ENCODE measurements at places on chromosomes 16 and 17.

DNA sequence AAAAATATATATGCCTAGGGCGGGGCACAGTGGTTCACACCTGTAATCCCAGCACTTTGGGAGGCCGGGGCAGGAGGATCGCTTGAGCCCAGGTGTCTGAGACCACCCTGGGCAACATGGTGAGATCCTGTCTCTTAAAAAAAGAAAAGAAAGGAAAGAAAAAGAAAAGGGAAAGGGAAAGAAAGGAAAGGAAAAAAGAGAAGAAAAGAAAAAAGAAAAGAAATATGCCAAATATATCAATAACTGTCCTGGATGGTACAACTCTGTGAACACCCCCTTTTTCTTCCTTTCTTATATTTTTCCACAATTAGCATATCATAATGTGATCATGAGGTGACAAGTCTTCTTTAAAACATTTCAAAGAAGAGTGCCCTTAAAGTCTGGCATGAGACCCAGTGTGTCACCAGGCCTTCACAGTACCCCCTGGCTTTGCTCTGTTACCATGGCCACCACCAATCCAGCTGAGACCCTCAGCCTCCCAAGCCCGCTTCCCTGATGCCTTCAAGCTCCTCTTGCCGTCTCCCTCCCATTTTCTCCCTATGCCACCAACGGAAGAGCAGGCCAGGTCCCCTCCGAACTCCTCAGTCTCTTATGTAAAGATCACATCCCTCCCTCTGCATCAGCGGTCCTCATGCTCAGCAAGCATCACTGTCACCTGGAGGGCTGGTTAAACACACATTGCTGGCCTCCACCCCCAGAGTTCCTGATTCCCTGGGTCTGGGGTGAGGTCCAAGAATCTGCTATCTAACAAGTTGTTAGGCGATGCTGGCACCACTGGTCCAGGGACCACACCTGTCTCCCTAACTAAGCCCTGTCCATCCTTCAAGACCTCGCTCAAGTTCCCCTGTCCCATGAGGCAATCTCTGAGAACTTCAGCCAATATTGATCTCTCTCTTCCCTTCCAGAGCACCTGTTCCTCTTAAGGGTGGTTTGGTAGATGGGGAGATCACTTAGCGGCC, 44.5 kb downstream of the CUEDC1 start:
- DNase-seq = no peak

GRCh38 chr17:49383060-49383459, 21.0 kb upstream of the ZNF652 start:
- DNase-seq = no peak

DNA sequence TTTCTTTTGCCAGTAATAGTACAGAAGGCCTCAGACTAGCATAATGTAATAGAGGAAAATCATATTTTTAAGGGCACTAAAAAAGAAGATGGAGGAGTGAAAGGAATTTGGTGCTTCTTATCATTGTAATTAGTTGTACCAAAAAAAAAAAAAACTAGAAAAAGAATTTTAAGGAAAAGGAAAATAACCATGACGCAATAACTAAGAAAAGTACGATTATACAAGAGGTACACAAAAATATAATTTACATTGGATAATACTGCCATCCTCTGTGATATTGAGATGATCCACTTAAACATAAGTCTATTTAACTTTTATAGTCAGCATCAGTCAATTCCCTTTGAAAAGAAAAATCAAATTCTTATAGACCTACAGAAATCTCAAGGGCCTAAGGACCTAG, 146.7 kb upstream of the IRX5 start:
- no peak for DNase-seq

- DNase-seq = no peak
These were observed 928.7 kb downstream of the KCNJ2 start for GRCh38 chr17:71098071-71098470.

DNA sequence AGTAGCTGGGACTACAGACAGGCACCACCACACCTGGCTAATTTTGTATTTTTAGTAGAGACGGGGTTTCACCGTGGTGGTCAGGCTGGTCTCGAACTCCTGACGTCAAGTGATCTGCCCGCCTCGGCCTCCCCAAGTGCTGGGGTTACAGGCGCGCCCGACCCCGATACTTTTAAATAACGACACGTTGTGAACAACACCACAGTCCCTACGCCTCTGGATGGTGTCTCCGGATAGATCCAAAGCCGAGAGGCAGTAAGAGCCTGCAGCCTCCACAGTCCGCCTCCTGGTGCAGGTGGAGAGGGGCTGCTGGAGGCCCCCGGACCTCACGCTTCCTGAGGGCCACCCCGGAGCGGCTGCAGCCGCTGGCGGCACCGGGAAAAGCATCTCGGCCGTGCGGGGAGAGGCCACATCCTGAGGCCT, 741 bp upstream of the TLCD3A start:
- no peak for DNase-seq

DNA sequence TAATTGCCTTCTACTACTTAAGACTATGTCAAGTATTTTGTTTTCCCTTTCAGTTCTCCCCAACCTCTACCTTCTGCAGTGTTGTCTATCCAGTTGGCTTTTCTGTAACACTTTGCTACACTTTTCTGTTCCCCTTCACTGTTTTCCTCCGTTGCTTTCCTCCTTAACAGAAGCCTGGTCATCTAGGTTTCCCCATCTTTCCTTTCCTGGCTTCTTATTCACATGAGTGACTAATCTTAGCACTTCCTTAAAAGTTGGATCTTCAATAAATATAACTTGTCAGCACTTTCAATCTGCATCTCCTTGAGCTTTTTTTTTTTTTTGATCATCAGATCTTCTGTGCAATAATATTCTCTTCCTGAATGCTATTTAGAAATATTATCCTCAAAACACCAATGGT, 2.8 kb upstream of the SLFN11 start:
- DNase-seq = no peak

GRCh38 chr17:3688027-3688553, 7.9 kb downstream of the P2RX5 start:
- DNase-seq = peak; percentile 58

- no peak for DNase-seq
These were observed 13.9 kb downstream of the ITGAM start for GRCh38 chr16:31273676-31274075.

GRCh38 chr16:3171181-3171854, 16.7 kb upstream of the OR1F1 start:
- peak; percentile 74 for DNase-seq

GRCh38 chr16:87295661-87296531, 21.3 kb downstream of the C16orf95 start:
- DNase-seq = no peak

- DNase-seq = no peak
These were observed 163.7 kb downstream of the MSI2 start for GRCh38 chr17:57419940-57420550.

- DNase-seq = no peak
These were observed 17.5 kb downstream of the HDAC5 start for GRCh38 chr17:44105941-44106340.

- DNase-seq = peak; percentile 3
These were observed 40.7 kb upstream of the ANKFY1 start for GRCh38 chr17:4304417-4305027.

- no peak for DNase-seq
These were observed 12.4 kb downstream of the METTL9 start for GRCh38 chr16:21611556-21612384.

GRCh38 chr16:49623501-49624266, 232.2 kb downstream of the ZNF423 start:
- no peak for DNase-seq

DNA sequence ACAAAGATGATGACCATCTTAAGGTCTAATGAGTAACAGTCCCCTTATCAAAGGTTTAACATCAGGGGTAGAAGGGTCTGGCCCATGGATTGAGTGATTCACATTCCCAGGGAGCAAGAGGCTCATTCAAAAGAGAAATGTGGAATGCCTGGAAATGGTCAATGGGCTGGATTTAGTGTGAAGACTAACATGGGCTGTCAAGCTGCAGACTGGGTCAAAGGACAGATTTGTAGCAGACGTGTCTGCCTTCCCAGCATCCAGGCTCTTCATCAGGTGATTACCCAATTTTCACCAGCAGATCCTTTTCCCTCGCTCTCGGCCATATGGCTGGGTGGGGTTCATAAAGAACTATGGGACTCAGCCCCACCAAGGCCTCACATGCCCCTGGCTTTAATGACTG, 26.8 kb downstream of the DCUN1D3 start:
- no peak for DNase-seq

GRCh38 chr17:71392715-71393567, 727.9 kb upstream of the SOX9 start:
- DNase-seq = no peak

- DNase-seq = no peak
These were observed 49.3 kb downstream of the CMIP start for GRCh38 chr16:81493755-81494433.

- DNase-seq = no peak
These were observed 68.7 kb downstream of the CRISPLD2 start for GRCh38 chr16:84888450-84888849.

GRCh38 chr17:4256952-4257351, 6.8 kb downstream of the ANKFY1 start:
- no peak for DNase-seq

DNA sequence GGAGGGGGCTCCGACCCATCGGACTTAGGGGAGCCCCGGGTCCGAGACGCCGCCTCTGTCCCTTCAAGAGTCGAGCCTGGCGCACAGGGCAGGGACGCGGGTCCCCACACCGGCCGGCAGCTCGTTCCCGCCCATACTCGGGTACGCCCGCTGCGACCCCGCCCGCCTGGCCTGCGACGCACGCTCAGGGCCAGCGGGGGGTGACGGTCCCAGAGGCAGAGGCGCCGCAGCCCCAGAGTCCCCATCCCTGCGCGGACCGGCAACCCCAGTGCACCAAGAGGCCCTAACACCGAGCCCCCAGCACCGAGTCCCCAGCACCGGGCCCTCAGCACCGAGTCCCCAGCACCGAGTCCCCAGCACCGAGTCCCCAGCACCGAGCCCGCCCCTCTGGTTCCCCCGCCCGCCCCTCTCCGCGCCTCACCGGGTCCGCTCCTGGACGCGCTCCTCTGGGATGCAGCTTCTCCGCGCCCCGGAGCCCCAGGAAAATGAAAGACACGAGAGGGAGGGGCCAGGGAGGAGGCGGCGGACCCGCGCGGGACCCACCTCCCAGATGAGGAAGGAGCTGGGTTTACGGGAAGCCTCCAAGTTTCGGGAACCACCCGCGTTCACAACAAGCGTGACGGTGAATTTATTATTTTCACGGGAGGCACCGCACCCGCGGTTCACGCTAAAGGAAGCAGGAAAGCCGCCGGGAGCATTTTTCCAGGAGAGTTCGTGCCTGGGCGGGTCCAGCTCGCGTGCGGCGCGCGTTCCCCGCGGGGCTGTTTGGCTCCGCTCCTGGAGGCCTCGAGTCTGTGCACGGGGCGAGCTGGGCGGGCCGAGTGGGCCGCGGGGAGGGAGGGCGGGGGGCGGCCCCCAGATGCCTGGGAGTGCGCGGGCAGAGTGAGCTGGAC, at the start of gene SECTM1:
SECTM1 (minus strand) TSS at position 488 of the 893 bp plus-strand sequence. CDS start 6,526 bp downstream, outside the sequence.
- DNase-seq = no peak

- no peak for DNase-seq
These were observed 20.4 kb upstream of the MPHOSPH6 start for GRCh38 chr16:82190386-82190785.

DNA sequence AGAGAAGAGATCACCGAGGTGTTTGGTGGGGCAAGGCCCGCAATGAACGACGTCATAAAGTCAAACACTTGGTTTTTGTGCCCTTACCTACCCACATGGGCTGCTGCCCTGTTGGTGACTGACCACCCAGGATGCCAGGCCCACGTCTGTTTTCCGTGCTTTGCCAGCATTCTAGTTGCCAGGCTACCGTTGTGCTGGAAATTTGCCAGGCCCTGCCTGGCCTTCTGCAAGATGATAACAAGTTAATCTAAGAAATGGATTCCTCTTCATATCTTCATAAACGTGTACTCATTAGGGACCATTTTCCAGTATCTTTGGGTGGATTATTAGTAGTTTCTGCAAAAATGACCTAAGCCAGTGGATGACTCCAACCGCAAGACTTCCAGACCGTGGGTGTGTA, 35.4 kb downstream of the SLC6A4 start:
- DNase-seq = no peak

GRCh38 chr17:65058593-65058992, 2.1 kb upstream of the GNA13 start:
- no peak for DNase-seq

DNA sequence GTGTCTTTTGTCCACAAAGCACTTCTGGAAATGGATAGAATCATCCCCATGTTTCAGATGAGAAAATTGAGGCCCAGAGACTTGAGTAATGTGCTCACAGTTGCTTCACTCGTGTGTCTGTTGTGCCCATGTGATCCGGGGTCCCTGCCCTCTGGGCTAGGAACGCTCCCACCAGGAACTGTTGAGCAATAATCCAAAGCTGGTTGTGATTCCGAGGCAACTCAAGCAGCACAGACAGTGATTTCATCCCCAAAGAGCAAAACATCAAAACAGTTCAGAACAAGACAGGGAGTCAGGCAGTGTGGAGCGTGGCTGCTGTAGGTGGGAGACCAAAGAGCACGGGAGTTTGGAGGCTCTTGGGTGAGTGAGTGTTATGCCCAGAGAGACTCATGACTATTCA, 205.0 kb upstream of the ASIC2 start:
- DNase-seq = no peak

DNA sequence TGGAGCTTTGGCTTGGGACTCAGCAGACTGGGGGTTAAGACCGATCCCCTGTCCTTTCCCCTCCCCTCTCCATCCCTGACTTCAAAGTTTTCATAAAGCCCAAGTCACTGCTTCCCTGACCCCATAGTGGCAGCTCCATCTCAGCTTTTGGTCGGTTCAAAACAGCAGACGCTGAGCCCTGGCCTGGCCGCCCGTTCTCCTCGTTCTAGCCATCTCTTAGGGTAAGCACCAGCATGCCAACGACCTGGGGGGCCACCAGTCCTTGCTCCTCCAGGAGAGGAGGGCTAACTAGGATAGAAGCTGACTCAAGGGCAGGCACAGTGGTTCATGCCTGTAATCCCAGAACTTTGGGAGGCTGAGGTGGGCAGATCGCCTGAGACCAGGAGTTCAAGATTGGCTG, 1.5 kb upstream of the HIGD1B start:
- DNase-seq = no peak

- peak; percentile 31 for DNase-seq
These were observed 84.1 kb upstream of the TOB1 start for GRCh38 chr17:50949989-50950877.

GRCh38 chr16:76984196-76984595, 206.8 kb upstream of the MON1B start:
- DNase-seq = no peak

DNA sequence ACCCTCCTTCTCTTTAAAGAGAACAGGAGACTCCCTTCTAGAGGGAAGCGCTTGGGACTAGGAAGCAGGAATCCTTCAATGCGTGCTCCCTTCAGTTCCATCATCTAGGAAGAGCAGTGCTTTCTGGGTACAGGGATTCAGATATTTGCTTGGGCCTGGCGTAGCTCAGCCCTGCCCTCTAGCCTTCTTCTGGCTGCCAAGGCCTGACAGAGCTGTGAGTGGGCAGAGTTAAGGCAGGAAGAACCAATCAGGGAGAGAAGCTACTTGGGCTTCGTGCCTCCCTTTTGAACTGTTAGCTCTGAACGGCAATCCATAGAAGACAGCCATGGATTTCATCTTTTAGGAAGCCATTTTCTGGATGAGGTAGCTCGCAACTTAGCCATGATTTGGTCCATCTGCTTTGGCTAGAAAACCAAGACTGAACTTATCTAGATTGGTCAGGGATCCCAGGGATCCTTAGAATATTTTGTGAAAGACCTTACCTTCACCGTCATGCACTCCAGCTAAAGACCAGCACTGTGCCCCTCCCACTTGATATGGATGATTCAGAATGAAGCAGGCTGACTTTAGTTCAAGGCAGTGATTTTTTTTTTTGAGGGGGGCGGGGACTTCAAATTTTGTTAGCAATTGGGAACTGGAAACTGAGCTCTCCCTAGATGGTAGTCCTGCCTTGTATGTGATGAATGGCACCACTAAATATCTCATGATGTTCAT, 2.5 kb upstream of the CORO6 start:
- no peak for DNase-seq
